Stimulated activated CD4-positive, alpha-beta T cell treated with anti-CD3 and anti-CD28 coated beads, Interleukin-2, amount 100 ng/mL, for 48 hours (primary cell): ENCODE measurements at places on chromosomes 3 and 15.

- no peak for DNase-seq
Observed at GRCh38 chr3:186044427-186044826, 64.5 kb downstream of the ETV5 start.

GRCh38 chr15:33091983-33092693 is 102.4 kb downstream of the FMN1 start:
- no peak for DNase-seq

GRCh38 chr3:16286161-16286560 is 21.1 kb downstream of the OXNAD1 start:
- DNase-seq = no peak

DNA sequence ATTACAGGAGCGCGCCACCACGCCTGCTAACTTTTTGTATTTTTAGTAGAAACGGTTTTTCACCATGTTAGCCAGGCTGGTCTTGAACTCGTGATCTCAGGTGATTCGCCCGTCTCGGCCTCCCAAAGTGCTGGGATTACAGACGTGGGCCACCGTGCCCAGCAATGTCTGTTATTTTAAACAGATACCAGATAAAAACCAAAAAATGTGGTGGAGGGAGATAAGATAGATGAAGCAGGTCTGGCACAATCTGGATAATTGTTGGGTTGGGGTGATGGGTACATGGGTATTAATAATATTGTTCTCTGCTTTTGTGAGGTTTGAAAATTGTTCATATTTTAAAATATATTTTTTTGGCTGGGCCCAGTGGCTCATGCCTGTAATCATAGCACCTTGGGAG is 4.7 kb downstream of the RNF111 start:
- no peak for DNase-seq

GRCh38 chr15:60299452-60300047 is 98.2 kb downstream of the ANXA2 start:
- DNase-seq = no peak

DNA sequence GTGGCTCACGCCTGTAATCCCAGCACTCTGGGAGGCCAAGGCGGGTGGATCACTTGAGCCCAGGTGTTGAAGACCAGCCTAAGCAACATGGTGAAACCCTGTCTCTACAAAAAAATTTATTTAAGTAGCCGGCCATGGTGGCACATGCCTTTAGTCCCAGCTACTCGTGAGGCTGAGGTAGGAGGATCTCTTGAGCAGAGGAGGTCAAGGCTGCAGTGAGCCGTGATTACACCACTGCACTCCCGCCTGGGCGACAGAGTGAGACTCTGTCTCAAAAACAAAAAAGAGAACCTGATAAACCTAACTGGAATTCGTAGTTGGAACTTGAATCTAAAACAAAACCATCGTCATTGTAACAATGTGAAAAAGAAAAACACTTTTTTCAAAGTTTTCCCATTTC is 57.1 kb downstream of the TCAIM start:
- DNase-seq = no peak

- no peak for DNase-seq
Observed at GRCh38 chr3:121989943-121990342, 32.1 kb downstream of the ILDR1 start.

- DNase-seq = no peak
Observed at GRCh38 chr3:54988302-54988837, 60.5 kb upstream of the LRTM1 start.

GRCh38 chr3:172084871-172085556 is 45.6 kb downstream of the FNDC3B start:
- no peak for DNase-seq

DNA sequence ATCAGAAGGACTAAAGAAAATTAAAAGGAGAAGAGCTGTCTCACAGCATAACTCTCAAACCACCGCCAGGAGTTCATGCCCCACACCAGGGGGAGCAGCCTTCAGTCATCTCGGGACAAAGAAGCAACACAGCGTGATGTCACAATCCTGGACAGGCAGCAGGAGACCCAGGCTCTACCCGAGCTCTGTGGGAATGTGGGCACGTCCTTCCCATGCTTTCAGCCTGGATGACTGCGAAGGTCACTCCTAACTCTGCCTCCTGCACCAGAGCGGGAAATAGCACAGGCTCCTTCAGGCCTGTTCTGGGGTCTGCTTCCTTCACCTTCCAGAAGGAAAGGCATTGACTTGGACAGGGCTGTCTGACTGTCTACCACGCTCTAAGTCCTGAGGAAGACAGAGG is 31.3 kb downstream of the NOX5 start:
- DNase-seq = no peak

DNA sequence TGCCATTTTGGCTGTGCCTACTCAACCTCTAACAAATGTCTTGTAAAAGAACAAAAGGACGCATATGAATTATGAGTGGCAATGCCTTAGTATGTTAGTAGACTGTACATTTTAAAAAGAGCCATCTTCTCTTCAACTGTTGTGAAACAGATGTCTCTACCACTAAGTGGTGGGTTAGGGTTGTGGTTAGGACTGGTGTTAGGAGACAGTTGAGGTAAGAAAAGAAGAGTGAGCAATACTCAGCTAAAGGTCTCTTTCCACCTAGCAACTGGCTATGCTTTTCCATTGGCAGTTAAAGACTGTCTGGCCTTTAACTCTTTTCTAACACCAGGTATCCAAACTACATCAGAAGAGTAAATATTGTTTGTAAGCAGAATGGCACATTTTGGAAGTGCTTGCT is 221.7 kb upstream of the TBC1D5 start:
- no peak for DNase-seq

- no peak for DNase-seq
Observed at GRCh38 chr3:71611099-71611498, 27.6 kb upstream of the FOXP1 start.

DNA sequence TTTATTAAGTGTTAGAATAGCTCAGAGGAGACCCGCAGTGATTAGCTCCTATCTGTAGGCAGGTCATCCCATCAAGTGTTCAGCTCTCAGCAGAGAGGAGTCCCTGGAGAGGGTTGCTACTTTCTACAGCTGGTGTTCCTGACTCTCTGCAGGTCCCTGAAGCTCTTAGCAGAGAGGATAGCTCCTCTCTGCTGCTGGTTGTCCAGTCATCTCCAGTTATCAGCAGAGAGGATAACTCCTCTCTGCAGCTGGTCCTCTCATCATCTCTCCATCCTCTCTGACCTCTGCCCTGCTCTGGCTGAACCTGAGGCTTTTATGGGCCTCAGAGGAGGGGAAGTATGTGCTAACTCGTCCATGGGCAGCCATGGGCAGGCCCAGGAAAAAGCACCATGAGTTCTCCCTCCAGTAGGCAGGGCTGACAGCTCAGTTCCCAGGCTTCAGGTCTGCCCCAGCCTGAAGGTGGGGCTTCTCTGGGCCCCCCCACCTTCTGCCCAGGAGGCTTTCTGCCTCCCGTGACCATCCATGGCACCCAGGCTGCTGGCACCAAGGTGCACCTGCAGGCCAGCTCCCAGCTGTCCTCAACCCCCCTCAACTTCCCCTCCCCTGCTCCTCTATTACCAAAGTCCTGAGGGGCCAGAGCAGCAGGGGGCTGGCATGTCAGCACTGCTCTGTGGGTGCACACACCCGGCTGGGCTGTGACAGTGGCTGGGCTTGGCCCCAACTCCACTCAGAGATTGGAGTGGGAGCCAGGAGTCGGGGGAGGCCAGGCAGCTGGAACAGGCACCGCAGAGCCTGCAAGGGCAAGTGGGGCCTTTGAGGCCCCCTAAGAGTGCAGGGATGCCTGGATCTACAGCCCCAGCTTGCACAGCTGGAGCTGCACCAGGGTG is 98.9 kb upstream of the FRMD4B start:
- no peak for DNase-seq

- DNase-seq = no peak
Observed at GRCh38 chr15:77474310-77474988, 53.8 kb downstream of the HMG20A start.

DNA sequence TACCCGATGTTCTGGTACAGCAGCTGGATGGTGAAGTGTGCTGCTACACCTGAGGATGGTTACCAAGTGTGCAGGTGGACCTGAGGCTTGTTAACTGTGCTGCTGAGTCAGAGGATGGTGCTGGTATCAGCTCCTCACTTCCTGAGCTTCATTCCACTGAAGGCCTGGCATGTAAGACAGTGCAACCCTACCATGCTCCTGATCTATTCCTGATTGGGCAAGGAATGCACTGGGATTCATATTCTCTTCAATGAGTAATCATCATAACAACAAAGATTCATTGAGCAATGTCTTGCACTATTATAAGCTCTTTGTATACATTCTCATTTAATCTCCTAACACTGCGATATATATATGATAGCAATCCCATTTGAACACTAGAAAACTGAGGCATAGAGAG is 62.9 kb upstream of the THSD4 start:
- no peak for DNase-seq

DNA sequence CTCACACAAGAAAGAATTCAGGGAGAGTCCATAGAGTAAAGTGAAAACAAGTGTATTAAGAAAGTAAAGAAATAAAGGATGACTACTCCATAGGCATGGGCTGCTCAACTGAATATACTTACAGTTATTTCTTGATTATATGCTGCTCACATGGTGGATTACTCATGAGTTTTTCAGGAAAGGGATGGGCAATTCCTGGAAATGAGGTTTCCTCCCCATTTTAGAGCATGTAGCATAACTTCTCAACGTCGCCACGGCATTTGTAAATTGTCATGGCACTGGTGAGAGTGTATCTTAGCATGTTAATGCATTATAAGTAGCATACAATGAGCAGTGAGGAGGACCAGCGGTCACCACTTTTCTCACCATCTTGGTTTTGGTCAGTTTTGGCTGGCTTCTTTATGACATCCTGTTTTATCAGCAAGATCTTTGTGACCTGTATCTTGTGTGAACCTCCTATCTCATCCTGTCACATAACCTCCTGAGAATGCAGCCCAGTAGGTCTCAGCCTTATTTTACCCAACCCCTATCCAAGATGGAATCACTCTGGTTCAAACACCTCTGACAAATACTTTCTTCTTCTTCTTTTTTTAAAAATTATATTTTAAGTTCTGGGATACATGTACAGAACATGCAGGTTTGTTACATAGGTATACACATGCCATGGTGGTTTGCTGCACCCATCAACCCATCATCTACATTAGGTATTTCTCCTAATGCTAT is 849.7 kb downstream of the TBL1XR1 start:
- no peak for DNase-seq

GRCh38 chr3:62605413-62606068 is 232.2 kb upstream of the FEZF2 start:
- DNase-seq = no peak

- no peak for DNase-seq
Observed at GRCh38 chr15:68201879-68202261, 3.3 kb downstream of the CALML4 start.

- DNase-seq = no peak
Observed at GRCh38 chr3:188964957-188965356, 206.8 kb upstream of the TPRG1 start.

- no peak for DNase-seq
Observed at GRCh38 chr3:29822071-29822470, 541.2 kb downstream of the RBMS3 start.

GRCh38 chr15:68348081-68348480 is 70.5 kb downstream of the FEM1B start:
- no peak for DNase-seq

- no peak for DNase-seq
Observed at GRCh38 chr3:34376691-34377090, 578.3 kb downstream of the PDCD6IP start.

DNA sequence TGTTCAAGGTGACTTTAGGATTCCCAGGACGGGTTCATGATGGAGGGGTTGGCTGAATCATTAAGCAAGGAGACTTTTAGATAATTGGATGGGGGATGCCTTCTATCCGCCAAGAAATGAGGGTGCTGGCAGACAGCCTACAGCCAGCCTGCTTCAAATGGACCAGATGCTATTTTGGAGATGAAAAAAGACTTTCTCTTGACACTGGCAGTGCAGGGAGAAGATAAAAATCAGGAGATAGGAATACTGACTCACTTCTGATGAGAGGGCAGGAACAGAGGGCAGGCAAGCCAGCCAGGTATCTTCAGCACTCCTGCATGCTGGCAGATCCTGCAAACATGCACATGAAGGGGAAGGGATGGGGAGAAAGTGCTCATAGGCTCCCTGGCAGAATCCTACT is 7.7 kb upstream of the SYN2 start:
- no peak for DNase-seq

- DNase-seq = no peak
Observed at GRCh38 chr3:70247955-70248354, 64.5 kb downstream of the MDFIC2 start.

- no peak for DNase-seq
Observed at GRCh38 chr3:46860017-46860809, 3.0 kb downstream of the MYL3 start.

GRCh38 chr3:166685246-166685645 is 694.9 kb downstream of the ZBBX start:
- DNase-seq = no peak

DNA sequence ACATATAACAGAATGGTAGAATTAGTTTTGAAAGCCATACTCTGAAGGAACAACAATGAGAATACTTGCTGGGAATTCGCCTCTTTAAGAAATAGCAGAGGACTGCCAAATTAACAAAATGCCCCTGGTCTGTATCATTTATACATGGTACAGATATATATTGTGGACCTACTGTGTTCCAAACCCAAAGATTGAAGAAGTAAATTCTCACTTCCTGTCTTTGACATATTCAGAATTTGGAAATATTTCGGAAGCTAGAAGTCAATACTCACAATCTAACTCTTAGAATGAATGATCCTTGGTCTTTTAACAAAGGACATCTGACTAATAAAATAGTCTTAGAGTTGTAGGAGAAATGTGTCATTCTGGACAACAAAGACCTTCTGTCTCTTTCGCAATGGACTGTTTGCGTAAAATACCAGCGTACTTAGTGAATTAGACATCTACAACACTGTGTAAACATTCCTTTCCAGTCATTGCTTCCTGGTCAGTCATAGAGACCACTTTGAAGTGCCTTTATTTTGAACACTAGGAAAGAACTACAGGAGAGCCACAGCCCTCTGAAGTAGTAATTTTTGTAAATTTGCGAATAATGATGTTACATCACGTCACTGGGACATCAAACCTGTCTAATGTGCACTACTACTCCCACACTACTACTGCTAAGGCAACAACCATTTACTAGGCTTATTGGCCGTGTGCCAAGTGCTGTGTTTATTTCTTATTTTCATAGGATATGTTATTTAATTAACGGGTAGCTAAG is 68.0 kb downstream of the CHL1 start:
- DNase-seq = no peak

GRCh38 chr15:70851889-70852288 is 2.1 kb downstream of the LARP6 start:
- no peak for DNase-seq

DNA sequence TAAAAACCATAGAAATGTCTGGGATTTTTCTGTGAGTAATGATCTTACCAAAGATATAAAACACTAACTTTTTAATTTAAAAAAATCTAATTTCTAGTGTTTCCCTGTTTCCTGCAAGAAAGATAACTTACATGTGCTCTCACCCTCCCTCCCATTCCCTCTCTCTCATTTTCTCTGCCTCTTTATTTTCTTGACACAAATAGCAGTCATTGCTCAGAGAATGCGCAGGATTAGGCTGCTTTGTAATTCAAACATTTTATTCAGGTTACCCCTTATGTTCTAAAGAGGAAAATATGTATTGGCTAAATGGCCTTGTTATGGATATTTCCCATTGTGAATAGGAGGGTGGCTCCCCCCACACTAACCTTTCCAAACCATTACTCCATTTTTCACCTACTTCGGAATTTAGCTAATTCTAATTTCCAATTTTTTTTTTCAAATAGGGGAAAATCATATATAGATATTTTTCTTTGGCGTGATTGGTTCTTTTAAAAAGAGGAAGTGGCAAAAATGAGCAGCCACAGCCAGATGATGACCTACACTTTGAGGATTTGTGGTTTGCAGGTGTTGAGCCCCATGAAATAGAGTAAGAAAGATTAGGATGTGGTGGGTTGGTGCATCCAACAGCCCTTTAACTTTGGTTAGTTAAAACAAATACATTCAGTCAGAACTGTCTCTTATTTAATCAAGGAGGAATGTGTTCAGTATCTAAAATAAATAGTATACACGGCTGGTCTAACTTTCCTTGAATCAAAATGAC is 554.4 kb downstream of the IGSF11 start:
- DNase-seq = no peak
